ENCODE measurements at places on chromosomes 6 and 20. TPM values are rescaled to one million over a fixed set of nuclear protein-coding genes. Genes with fewer than 3 reads are reported as not detected.

PCK1 gene
- total RNA-seq: not detected

ACTL10 gene
- total RNA-seq: not detected

DLK2 gene
- total RNA-seq: 0.37 TPM

LAMA2 gene
- total RNA-seq: 3.6 TPM

HMGN4 gene
- 66.4 TPM for total RNA-seq

MED23 gene
- total RNA-seq: 13.8 TPM

DNA sequence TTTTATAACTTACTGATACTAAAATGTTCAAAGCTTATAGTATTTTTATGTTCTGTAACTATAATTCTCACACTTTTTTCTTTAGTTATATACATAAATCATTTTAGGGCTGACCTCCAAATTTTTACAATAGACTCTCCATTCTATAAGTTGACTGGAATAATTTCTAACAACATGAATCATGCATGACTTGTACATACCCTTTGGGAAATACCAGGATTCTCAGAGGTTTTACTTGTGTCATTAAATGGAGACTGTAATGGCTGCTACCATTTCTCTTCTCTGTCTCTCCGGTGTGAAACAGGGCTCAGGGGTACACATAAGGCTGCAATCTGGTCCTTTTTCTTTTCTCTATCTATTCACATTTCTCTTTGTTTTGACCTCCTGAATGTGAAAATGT is 222.2 kb upstream of the FLRT3 start:
- DNase-seq: no peak

DNA sequence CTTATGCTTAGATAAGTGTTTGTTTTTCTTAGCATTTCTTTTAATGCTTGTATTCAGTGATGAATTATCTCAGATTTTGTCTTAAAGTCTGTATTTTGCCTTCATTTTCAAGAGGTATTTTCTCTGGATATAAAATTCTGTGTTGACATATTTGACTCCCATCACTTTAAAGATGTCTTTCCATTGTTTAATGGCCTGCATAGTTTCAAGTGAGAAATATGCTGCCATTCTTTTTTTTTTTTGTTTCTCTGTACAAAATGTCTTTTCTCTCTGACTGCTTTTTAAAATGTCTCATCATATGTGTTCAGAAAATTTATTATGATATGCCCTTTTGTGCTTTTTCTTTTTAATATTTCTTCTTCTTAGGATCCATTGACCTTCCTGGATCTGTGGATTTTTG is 578.0 kb upstream of the NOX3 start:
- no peak for DNase-seq

DNA sequence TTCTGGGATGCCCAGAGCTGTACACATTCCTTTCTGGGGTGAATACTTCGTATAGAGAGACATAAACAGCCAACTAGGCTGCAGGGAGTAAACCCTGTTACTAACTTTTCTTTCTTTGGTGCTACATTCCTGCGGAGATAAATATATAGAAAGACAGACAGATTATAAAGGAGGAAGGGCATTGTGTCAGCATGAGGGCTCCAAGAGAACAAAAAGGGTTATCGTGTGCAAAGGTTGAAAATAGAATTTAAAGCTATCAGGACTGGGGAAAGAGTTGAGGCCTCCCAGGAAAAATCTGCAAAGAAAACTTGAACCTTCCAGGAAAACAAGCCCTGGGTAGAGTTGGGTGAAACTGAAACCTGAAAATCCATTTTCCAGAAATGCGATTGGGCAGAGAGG is 68.0 kb downstream of the TMEM170B start:
- DNase-seq: no peak

DNA sequence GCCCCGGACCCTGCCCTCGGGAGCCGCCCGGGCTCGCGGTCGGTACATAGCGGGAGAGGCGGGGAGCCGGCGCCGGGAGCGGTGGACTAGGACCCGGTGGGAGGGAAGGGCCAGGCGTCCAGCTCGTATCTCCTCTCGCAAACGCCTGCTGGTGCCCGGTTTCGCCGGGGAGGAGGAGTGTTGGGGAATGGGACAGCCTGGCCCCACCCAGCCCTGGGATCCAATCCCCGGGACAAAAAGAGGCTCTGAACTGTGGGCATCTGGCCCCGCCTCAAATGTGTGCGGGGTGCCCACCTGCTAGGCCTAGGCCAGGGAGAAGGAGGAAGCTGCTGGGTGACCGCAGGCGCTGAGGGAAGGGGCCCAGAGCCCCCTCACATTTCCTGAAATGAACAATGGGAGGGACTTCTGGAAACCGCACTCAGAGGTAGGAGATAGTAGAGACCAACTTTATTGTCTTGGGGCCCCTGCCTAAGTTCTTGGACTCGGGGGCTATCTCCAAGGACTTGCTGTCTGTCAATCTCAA is at the start of gene KCNK17:
TSS of gene KCNK17 (minus strand) at position 147 of the 523 bp plus-strand sequence. CDS start at position 48, 99 bp downstream.
- DNase-seq: no peak

DNA sequence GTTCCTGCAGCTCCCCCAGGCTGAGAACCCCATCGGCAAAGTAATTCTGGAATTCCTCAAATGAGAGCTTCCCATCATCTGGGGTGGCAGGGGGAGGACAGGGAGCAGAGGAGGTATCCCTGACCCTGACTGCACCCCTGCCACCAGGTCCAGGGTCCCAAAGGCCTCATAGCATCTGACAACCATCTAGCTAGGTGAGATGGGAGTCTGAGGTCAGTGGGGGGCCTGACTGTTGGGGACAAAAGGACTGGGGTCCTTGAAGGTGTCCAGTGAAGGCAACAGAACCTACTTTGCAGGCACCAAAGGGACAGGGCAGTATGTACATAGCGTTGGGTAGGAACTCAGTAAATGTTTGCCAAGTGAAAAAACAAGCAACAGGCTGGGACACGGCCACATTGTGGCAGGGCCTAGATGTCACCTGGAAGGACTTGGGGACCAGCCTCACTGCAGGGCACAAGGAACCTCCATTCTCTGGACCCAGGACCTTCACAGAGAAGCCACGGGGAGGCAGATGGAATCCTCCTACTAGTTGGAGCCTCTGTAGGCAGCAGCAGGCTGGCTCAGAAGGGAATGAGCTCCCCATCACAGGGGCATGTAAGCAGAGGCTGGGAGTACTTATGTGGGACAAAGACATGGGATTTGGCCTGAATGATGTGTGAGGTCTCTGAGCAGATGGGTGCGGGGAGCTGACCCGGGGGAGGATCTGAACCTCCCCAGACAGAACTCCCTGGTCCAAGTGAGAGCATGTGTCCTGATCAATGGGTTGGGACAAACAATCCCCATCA is 3.3 kb downstream of the NECAB3 start:
- no peak for DNase-seq

DNA sequence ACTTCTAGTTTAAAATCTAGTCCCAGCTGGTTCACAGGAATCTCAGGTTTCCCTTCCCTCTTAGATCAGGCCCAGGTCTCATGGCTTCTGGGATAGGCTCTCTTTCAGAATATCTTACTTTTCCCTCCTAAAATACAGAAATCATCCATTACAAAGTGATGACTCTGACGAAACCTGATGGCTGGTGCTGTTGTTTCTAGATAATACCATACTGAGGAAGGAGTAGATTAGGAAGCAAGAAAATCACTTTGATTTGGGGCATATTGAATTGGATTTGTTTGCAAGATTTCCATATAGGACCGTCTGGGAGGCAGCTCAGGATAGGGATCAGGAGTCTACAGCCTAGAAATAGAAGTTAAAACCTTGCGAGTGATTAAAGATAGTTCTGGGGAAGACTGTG is 3.6 kb downstream of the ZKSCAN3 start:
- no peak for DNase-seq

GRCh38 chr6:29626948-29627754 is 5.8 kb downstream of the GABBR1 start:
- DNase-seq: no peak

GRCh38 chr6:149445095-149445466 is 39.7 kb downstream of the ZC3H12D start:
- DNase-seq: no peak

DNA sequence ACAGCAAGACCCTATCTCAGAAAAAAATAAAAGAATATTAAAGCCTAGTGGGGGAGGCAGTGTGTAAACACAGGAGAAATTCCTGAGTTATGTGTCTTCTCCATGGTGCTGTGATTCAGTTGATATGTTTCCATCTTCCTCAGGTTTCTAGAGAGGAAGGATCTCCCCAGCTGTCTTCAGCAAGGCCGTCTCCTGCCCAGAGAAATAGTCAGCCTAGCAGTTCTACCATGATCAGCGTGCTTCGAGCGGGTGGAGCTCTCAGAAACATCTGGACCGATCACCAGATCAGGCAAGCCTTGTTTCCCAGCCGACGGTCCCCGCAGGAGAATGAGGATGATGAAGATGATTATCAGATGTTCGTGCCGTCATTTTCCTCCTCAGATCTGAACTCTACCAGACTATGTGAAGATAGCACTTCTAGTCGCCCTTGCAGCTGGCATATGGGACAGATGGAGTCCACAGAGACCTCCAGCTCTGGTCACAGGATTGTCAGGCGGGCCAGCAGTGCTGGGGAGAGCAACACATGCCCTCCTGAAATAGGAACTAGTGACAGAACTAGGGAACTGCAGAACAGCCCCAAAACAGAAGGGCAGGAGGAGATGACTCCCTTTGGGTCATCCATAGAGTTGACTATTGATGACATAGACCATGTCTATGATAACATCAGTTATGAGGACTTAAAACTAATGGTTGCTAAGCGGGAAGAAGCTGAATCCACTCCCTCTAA is 34.9 kb upstream of the MTHFD1L start:
- no peak for DNase-seq

- DNase-seq: no peak
Observed at GRCh38 chr6:39217177-39217864, 12.0 kb downstream of the KCNK5 start.

DNA sequence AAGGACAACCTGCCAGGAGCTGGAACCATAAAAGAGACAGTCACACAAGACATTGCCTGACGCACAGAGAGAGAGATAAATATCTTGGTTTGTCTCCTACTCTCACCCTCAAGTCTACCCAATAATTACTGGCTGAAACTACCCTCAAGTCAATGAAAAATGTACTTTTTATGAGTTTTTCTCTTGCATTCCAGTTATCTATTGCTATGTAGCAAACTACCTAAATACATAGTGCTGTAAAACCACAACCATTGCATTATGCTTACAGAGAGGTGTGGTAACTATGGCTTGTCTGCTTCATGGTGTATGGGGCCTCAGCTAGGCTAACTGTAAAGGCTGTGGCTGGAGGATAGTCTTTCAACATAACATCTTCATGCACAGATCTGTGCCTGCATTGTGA is 247.8 kb downstream of the HAO1 start:
- no peak for DNase-seq

DNA sequence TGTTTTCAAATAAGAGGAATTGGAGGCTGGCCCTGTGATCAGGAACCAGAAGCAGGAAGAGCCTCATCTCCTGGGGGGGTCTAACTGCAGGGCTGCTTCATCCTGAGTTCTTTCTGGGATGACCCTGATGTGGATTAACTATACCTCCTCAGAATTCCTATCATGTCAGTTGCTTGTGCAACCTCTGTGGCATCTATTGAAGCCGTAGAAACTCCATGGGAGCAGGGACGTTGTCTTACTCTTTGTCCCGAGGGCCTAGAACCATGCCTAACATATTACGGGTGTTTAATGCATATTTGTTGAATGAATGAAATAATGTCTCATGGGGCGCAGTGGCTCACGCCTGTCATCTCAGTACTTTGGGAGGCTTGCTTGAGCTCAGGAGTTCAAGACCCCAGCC is 110.1 kb upstream of the AGPAT4 start:
- no peak for DNase-seq

DNA sequence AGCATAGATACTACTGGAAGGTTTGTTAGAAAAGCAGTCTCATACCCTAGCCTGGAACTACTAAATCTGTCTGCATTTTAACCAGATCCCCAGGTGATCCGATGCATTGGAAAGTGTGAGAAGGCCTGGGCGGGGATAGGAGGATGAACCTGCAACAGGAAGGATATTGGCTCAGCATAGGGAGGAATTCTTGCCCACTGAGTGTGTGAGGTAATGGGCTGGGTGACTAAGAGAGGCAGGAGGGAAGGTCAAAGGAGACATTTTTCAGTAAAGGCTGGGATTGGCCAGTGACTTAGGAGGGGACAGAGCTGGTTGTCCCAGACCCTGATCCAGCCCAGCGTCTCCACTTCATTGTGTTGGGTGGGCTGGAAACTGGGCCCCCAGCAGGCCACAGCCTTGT is 191.0 kb upstream of the LRFN2 start:
- no peak for DNase-seq
